ENCODE measurements at places on chromosomes 2 and 18.

- no peak for DNase-seq
These were observed 1.4 kb downstream of the CCDC85A start for GRCh38 chr2:56185101-56185581.

GRCh38 chr2:177106212-177106611 is 106.4 kb upstream of the HNRNPA3 start:
- DNase-seq: no peak

DNA sequence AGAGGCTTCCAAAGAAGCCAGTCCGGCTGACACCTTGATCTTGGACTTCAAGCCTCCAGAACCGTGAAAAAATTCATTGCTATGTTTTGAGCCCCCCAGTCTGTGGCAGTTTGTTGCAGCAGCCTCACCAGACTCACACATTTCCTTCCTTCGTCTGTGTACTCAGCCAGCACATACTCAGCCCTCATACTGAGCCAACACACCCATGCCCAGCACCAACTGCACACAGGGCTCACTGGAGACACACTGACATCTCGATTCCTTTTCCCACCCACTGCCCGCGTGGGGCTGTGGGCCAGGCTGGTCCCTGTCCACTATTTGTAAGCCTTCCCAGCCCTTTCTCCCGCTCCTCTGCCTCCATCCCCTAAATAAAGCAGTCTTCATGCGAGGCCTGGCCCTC is 24.1 kb upstream of the NMUR1 start:
- DNase-seq: no peak

DNA sequence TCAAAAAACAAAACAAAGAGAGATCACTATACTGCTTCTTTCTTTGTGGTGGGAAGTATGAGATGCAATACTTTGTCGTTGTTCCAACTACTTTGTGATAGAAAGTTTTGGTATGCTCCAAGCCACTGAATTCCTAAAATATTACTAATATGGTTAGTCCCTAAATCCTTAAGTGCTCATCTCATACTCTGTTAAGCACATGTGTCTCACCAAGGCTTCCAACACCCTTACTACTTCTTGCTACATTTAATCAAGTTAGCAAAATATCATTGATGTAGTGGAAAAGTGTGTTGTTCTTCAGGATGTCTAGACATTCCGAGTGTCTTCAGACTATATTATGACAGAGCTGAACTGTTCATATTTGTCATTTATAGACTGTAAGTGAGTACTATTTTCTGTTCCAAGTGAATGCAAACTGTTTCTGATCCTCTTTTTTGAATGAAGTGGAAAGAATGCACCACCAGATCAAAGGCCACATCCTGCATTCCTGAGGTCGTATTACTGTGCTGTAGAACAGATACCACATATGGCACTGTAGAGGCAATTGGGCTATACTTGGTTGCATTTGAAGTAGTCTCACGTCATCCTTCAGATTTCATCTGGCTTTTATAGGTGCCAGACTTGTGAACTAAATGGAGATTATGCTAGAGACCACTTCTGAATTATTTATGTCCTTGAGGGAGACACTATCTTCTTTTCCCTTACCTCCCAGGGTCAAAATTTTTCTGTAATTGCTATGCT is 298.4 kb upstream of the ZNF521 start:
- DNase-seq: no peak
